Tibial nerve (tissue), 4 donors: ENCODE measurements at places on chromosomes 12 and 14.

DNA sequence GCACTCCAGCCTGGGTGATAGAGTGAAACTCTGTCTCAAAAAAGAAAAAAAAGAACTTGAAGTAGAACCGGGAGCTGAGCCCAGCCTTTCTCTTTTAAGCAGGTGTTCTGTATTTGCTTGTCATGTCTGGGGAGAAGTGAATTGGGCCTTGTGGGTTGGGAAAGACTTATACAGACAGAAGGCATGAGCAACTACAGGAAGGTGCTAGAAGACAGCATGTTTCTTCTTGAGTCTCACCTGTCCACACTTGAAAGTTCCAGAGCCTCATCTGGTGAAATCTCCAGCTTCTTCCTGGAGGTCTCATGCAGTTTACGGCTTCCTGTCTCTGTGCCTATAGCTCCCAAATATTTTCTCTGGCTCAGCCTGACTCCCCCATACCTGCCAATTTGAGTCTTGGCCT, 2.5 kb downstream of the PGAM5 start:
- DNase-seq: no peak
- H3K4me3 ChIP-seq: no peak overlapping the region
- peaks cover 8% of the 10 kb centered on the region for H3K4me1 ChIP-seq
- H3K27me3 ChIP-seq: no peaks in the 10 kb centered on the region
- H3K36me3 ChIP-seq: peaks cover 42% of the 10 kb centered on the region

DNA sequence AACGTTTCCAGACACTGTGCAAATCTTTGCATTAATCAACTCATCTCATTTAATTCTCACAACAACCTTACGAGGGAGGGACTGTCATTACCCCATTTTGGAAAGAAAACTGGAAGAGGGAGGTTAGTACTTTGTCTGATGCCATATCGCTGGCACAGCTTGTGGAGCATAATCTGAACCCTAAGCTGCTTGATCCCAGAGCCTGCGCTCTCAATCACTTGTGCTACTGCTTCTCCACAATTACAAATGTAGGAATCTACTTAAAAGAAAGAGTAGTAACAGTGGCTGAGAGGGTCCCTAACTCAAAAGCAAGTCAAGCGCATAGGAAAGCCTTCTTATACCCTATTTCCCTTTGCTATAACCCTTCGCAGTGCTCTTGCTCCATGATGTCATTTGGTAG, 3.2 kb downstream of the EFS start:
- peaks cover 47% of the 10 kb centered on the region for H3K4me1 ChIP-seq
- peak overlapping the region; percentile 12 for H3K27ac ChIP-seq
- H3K27me3 ChIP-seq: no peaks in the 10 kb centered on the region
- no peak overlapping the region for H3K4me3 ChIP-seq

DNA sequence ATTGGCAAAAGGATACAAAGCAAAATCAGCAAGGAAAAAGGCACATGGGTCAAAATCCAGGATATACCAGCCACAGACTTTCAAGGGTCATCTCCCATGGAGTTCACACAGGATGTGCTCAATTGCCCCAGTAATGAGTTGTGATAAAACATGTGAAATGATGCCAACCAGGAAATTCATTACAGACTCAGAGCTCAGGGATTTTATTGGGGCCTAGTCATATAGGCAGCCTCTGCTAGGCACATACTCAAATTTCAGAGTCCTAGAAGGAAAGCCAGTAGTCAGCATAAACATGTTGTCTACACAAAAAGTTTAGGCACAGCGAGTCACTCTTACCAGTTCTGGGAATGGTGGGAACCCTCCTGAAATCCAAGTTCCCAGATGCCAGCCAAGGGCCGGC, 64.4 kb upstream of the OSBPL8 start:
- no peak overlapping the region for H3K4me3 ChIP-seq
- H3K36me3 ChIP-seq: no peaks in the 10 kb centered on the region
- no peak overlapping the region for H3K27ac ChIP-seq
- no peaks in the 10 kb centered on the region for H3K4me1 ChIP-seq
- no peaks in the 10 kb centered on the region for H3K27me3 ChIP-seq

DNA sequence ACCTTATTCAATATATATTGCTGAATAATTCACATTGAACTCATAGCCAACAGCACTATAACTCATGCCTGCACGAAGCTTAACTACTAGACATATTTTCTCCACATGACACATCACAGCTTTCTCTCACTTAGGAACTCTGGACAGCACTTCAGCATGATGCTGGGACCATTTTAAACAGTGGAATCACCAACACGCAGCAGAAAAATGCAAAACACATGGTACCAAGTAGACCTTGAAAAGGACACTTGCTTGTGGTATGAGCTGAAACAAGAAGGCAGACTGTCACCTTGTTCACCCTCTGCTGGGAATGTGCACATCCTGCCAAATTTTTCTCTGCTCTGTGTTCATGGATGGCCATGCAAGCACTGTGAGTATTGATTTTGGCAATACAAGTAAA, 34.8 kb upstream of the CD9 start:
- no peak for DNase-seq
- no peaks in the 10 kb centered on the region for H3K27me3 ChIP-seq
- peaks cover 24% of the 10 kb centered on the region for H3K4me1 ChIP-seq
- no peak overlapping the region for H3K27ac ChIP-seq
- H3K36me3 ChIP-seq: no peaks in the 10 kb centered on the region

GRCh38 chr14:61953602-61954001, 191.4 kb downstream of the SNAPC1 start:
- no peak overlapping the region for H3K27ac ChIP-seq
- no peaks in the 10 kb centered on the region for H3K27me3 ChIP-seq
- DNase-seq: no peak
- no peaks in the 10 kb centered on the region for H3K4me1 ChIP-seq
- H3K36me3 ChIP-seq: no peaks in the 10 kb centered on the region
- no peak overlapping the region for H3K4me3 ChIP-seq

- H3K4me3 ChIP-seq: no peak overlapping the region
- no peak for DNase-seq
- no peaks in the 10 kb centered on the region for H3K27me3 ChIP-seq
- no peaks in the 10 kb centered on the region for H3K36me3 ChIP-seq
Observed at GRCh38 chr14:24139272-24139934, 2.0 kb downstream of the EMC9 start.
